ENCODE measurements at places on chromosomes 6 and 20.
A peak's percentile ranks its signal among the peaks of the same experiment; 100 is the strongest.

GRCh38 chr6:6604015-6604414 is 15.5 kb downstream of the LY86 start:
- no peak for DNase-seq

DNA sequence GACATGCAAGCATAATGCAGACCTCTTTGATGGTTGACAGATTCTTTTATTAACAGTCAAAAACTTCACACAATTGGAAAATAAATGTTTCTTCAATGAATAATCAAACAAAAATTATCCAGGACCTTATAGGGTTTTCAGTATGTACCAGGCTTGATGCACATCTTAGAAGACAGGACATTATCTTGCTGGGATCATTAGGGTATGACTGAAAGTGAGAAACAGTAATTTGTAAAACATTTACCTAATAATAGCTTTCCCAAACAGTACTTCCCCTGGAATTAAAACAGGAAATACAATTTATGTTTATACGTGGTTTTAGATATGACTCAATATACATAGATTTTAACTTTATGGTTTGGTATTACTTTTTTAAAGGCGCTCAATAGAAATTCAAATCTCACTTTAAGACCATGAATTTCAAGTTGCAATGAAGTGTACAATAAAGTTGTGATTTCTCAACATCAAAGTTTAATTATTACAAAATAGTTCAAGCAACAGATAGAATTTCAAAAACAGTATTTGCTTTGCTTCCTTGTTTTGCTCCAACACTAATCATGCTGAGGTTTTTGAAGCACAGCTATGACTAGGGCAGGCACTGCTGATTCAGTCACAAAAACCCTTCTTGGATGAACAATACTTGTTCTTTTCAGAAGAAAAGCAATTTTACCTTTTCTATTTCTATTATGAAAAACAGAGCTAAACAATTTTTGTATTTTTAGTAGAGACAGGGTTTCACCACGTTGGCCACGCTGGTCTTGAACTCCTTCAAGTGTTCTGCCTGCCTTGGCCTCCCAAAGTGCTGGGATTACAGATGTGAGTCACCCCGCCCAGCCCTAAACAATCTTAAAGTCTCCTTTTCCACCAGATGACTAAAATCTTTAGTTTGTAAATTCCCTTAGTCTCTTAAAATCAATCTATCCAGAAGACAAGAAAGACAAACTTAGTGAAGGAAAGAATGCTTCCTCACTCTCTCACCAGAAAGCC is 13.7 kb downstream of the SOD2 start:
- no peak for DNase-seq

GRCh38 chr6:116015983-116016382 is 44.7 kb downstream of the FRK start:
- peak; percentile 74 for DNase-seq

DNA sequence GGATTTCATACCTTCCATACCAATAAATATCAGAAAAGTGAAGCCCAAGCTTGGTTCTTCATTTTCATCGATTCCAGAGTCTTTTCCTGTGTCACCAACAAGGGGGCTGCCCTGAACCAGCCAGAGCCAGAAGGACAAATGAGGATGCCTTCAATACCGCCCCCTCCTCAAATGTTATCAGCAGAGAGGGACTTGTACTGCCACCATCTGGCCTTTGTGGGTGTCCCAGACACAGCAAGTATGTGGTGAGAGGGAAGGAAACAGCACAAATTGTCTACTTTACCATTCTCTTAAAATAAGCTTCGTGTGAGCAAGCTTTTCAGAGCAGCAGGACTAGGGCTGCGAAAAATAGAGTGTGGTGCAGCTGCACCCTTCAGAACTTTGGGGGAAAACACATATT is 165.3 kb downstream of the SOBP start:
- DNase-seq, result no peak

DNA sequence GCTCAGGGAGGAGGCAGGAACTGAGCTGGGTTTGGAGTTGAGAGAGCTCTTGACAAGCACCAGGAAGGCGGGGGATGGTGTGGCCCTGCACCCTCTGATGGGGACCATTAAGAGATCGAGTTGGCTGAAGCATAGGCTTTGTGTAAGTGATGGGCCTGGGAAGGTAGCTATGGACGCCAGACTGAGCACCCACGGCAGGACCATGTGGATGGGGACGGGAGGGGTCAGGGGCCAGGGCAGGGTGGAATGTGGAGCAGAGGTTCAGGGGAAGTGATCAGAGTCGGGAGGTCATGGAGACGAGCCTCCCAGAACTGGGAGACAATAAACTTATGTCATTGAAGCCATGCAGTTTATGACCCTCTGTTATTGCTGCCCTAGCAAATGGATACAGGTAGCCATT is 81.7 kb downstream of the PLG start:
- no peak for DNase-seq

GRCh38 chr6:118860363-118860762 is 33.6 kb upstream of the ASF1A start:
- DNase-seq, result no peak

GRCh38 chr20:63884506-63885263 is 10.2 kb upstream of the DNAJC5 start:
- DNase-seq, result no peak

DNA sequence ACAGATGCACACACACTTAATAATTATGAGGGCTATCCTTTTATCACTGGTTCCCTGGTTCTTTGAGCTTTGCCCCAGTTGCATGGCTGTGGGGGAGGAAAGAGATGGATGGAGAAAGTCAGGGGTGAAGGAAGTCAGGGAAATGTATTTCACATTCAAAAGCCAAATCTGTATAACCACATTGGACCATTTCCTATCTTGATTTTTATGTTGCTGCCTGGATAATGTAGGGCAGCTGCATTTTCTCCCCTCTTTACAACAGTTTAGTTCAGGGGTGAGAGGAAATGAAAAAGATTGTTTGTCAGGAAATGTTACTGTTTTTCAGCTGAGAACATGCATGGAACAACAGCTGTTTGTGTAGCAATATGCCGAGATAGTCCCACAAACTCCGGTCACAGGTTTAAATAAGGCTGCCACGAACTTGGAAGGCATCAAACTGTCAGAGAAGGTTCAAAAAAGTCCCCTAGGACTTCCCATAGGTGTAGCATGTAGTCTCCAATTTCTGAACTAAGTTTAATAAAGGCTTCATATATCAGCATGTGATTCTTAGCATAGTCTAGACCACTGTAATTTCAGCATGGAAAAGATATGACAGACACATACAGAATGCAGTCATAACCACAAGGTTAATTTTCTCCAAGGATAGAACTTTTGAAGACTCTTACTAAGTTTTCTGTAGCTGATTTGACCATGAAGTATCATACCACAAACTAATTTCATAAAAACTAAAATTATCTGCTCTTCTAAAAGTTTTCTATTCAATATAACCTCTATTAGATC is 82.1 kb upstream of the COL21A1 start:
- DNase-seq, result no peak

GRCh38 chr6:150846641-150847040 is 18.9 kb upstream of the MTHFD1L start:
- DNase-seq, result no peak

- no peak for DNase-seq
Measured at GRCh38 chr20:50710492-50711063, 19.2 kb upstream of the RIPOR3 start.

- no peak for DNase-seq
Measured at GRCh38 chr6:34319471-34319885, 70.7 kb upstream of the SMIM29 start.

- no peak for DNase-seq
Measured at GRCh38 chr6:142361779-142362750, 60.3 kb downstream of the ADGRG6 start.

DNA sequence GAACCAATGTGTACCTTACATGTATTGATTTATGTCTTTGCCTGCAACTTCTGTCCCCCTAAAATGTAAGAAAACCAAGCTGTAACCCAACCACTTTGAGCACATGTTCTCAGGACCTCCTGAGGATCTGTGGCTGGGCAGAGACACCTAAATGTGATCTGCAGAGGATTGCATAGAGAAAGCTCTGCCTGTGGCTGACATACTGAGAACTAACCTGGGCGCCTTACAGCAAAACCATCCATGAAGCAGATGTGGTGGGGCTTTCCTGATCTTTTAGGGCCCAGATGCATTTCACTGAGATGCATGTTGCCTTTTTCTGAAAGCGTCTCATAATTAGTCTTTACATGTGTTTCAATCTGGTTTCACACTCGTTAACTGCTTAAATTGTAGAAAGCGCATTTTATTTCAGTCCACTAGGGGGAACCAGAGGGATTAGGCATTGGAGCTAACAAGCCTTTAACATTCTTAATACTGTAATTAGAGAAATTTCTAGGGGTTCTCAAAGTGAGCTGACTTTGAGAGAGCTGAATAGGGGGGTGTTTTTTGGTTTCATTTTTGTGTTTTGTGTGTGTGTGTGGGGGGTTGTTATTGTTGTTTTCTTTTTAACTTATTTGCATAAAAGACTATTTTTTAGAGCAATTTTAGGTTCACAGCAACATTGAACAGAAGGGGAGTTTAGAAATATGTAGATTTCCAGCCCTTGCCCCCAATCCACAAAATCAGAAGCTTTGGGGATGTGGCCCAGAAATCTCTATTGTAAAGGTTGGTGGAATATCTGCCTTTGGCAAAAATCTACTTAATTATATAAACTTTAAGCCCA is 50.9 kb upstream of the FAM184A start:
- DNase-seq, result no peak

DNA sequence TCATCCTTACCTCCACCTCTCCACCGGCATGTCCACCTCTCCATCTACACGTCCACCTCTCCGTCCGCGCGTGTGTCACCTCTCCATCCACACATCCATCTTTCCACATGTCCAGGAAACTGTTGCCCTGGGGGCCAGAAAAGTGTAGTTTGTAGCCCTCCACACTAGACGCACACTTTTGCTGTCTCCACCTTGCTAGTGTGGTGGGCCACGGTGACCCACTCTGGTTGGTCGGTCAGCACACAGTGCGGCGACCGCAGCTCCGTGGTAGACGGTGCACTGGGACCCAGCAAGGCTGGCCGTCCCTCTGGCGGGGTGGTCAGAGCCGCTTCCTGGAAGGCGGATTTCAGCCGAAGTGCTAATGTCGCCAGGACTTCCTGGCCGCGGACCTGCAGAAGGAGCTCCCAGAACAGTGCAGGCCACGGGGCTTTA is 268.6 kb downstream of the DLL1 start:
- peak; percentile 30 for DNase-seq

GRCh38 chr6:109910571-109910970 is 67.5 kb upstream of the GPR6 start:
- DNase-seq, result no peak

- no peak for DNase-seq
Measured at GRCh38 chr6:130282234-130282995, 59.7 kb upstream of the SAMD3 start.

DNA sequence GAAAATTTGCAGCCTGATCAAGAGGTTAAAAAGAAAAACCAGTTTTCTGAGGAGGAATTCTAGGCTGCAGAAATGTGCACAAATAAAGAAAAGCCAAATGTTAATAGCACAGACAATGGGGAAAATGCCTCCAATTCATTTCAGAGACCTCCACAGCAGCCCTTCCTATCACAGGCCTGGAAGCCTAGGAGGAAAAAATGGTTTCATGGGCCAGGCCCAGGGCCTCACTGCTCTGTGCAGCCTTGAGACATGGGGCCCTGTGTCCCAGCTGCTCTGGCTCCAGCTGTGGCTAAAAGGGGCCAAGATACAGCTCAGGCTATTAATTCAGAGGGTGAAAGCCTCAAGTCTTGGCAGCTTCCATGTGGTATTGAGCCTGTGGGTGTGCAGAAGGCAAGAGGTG is 18.9 kb downstream of the AHI1 start:
- DNase-seq, result no peak

GRCh38 chr6:37134036-37134395 is 35.9 kb upstream of the PIM1 start:
- DNase-seq, result no peak

DNA sequence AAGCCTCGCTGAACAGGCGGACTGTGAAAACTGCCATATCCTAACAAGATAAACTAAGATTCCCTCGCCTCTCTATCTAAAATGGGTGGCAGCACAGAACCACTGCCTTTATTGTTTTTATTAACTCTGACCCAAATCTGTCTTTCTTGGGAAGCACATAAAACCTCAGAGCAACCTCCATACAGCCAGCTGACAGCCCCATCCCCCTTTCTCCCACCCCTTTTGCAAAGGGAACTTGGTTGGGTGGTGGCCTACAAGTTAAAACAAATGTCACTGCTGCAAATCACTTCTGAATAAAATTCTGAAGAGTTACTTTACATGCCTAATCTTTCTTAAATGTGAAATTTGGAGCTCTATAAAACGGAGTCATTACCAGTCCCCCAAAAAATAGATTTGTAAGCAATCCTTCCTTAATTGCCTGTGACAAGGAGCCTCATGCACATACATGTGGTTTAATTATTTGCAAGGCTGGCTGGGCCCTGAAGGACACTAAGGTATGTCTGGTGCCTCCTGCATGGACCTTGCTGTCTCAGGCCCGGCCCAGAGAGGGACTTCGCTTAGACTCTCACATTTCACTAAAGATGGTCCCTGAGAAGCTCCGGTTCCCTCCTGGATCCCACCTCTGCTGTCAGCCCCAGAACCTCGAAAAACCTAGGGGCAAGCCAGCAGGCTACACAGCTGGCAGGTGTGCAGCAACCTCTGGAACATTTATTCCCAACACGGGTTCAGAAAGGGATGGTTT is 21.7 kb downstream of the PXDC1 start:
- DNase-seq, result no peak

DNA sequence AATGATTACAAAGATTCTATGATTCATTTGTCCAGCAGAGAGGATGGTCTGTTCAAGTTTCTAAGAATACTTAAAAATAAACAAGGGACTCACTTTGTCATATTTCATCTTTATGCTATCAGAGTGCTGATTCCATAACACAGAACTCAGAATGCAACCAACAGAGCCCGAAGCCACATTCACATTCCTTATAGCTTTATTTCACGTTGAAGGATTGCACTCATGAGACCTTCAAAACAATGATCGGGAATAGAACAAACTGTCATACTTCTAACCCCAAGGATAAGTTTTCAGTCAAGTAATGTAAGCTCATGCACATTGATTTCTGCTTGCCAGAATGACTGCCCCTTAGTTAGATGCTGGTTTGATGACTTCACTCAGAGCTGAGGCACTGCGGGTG is 25.2 kb downstream of the FNDC1 start:
- no peak for DNase-seq

DNA sequence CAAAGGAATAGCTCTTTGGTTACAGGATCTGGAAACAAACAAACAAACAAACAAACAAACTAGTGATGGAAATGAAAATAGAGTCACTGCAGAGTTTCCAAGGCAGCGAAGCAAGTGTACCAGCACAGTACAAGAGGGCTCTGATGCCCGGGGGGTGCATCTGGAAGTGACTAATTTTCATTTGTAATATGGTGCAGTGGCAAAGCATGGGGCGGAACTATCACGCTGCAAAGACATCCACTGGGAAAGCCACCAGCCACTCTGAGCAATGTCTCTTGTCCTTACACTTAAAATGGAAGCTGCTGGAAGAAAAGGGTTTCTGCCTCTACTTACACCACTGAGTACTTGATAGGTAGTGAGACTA is 44.4 kb upstream of the NEDD9 start:
- no peak for DNase-seq
